ENCODE measurements at places on chromosomes 2 and 18.

GRCh38 chr2:85813982-85814801 is 60.4 kb downstream of the ATOH8 start:
- no peak overlapping the region for H3K27ac ChIP-seq
- H3K27me3 ChIP-seq = no peaks in the 10 kb centered on the region
- peak; percentile 77 for DNase-seq
- H3K4me1 ChIP-seq = peaks cover 4% of the 10 kb centered on the region

- no peak for DNase-seq
- H3K27ac ChIP-seq = no peak overlapping the region
- no peaks in the 10 kb centered on the region for H3K27me3 ChIP-seq
- H3K36me3 ChIP-seq = no peaks in the 10 kb centered on the region
- no peak overlapping the region for H3K4me3 ChIP-seq
These were observed 176.2 kb upstream of the ZC3H15 start for GRCh38 chr2:186309901-186310300.

GRCh38 chr18:50356036-50356945 is 18.6 kb upstream of the SKA1 start:
- H3K27me3 ChIP-seq = peaks cover 9% of the 10 kb centered on the region
- H3K4me3 ChIP-seq = no peak overlapping the region
- no peak for DNase-seq
- H3K36me3 ChIP-seq = no peaks in the 10 kb centered on the region
- peaks cover 6% of the 10 kb centered on the region for H3K4me1 ChIP-seq

- no peaks in the 10 kb centered on the region for H3K36me3 ChIP-seq
- H3K4me3 ChIP-seq = no peak overlapping the region
- H3K27me3 ChIP-seq = no peaks in the 10 kb centered on the region
- no peak for DNase-seq
- no peak overlapping the region for H3K27ac ChIP-seq
These were observed 56.4 kb upstream of the OTOF start for GRCh38 chr2:26534098-26534864.

DNA sequence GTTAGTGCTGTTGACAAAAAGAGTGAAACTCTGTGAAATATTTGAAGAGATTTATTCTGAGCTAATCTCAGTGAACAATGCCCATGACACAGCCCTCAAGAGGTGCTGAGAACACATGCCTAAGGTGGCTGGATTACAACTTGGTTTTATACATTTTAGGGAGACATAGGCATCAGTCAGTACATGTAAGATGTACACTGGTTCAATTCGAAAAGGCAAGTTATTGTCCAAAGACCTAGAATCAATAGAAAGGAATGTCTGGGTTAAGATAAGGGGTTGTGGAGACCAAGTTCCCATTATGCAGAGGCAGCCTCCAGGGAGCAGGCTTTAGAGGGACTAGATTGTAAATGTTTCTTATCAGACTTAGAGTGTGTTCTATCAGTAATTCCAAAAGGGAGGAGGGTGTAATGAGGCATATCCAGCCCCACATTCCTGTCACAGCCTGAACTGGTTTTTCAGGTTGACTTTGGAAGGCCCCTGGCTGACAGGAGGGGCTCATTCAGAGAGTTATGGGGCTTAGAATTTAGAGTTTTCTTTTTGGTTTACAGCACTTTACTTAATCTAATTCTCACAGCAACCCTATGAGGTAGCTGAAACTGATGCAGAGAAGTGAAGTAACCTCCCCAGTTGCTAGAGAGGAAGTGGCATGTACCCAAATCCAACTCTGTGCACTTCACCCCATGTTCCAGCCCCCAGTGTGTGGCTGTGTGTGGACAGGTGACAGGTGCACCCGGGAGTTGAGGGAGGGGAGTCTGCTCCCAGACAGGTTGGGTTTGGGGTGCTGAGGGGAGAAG is 28.3 kb upstream of the ASAP2 start:
- H3K27ac ChIP-seq = no peak overlapping the region
- H3K27me3 ChIP-seq = no peaks in the 10 kb centered on the region
- no peaks in the 10 kb centered on the region for H3K36me3 ChIP-seq

- no peaks in the 10 kb centered on the region for H3K36me3 ChIP-seq
- peaks cover 13% of the 10 kb centered on the region for H3K4me1 ChIP-seq
- peak; percentile 31 for DNase-seq
- no peaks in the 10 kb centered on the region for H3K27me3 ChIP-seq
- H3K27ac ChIP-seq = no peak overlapping the region
- no peak overlapping the region for H3K4me3 ChIP-seq
These were observed 299.0 kb downstream of the NDUFA10 start for GRCh38 chr2:239726091-239726591.

DNA sequence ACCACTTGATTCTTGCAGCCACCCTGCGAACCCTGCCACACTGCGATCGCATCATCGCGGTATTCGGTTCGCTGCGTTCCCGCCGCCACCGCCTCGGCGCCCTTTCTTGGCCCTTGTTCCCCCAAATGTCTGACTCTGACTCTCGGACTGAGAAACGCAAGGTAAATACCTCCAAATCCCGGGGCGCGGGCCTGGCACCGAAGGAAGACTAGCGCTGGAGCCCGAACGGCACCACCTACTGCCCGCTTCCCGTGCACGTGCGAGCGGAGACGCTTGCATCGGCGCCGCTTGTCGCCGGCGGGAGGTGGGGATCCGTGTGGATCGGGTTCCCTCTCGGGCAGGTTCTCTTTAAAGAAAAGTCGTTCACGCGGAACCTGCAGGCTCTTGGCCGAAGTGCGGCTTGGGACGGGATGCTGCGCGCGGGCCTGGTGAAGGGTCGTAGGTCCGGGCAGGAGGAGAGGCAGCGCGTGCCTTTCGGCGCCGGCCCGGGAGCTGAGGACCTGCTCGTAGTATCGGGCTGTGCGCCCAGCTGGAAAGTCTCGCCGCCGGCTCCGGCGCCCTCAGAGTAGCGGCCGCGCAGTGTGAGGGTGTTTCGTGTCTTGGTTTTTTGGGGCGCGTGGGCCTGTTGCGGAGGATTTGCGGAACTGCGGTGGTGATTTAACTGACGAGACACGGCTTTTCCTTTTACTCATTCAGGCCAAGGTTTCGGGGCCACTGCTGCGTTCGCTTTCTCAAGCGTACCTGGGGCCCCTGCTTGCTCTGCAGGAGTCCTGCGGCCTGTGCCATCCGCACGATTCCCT is 514 bp downstream of the BCL2L11 start:
- H3K4me3 ChIP-seq = peak overlapping the region; percentile 95
- H3K4me1 ChIP-seq = peaks cover 65% of the 10 kb centered on the region
- peaks cover 37% of the 10 kb centered on the region for H3K27me3 ChIP-seq
- peaks cover 17% of the 10 kb centered on the region for H3K36me3 ChIP-seq
- H3K27ac ChIP-seq = no peak overlapping the region

GRCh38 chr2:237315170-237315828 is 98.7 kb downstream of the COL6A3 start:
- no peaks in the 10 kb centered on the region for H3K36me3 ChIP-seq
- no peak overlapping the region for H3K27ac ChIP-seq
- H3K4me3 ChIP-seq = no peak overlapping the region
- H3K4me1 ChIP-seq = no peaks in the 10 kb centered on the region
- no peaks in the 10 kb centered on the region for H3K27me3 ChIP-seq

GRCh38 chr2:104049981-104050380 is 803.9 kb upstream of the POU3F3 start:
- no peak overlapping the region for H3K4me3 ChIP-seq
- H3K36me3 ChIP-seq = no peaks in the 10 kb centered on the region
- no peaks in the 10 kb centered on the region for H3K27me3 ChIP-seq

- H3K27me3 ChIP-seq = no peaks in the 10 kb centered on the region
- DNase-seq = no peak
- H3K36me3 ChIP-seq = no peaks in the 10 kb centered on the region
These were observed 30.2 kb downstream of the NRP2 start for GRCh38 chr2:205712508-205712907.

DNA sequence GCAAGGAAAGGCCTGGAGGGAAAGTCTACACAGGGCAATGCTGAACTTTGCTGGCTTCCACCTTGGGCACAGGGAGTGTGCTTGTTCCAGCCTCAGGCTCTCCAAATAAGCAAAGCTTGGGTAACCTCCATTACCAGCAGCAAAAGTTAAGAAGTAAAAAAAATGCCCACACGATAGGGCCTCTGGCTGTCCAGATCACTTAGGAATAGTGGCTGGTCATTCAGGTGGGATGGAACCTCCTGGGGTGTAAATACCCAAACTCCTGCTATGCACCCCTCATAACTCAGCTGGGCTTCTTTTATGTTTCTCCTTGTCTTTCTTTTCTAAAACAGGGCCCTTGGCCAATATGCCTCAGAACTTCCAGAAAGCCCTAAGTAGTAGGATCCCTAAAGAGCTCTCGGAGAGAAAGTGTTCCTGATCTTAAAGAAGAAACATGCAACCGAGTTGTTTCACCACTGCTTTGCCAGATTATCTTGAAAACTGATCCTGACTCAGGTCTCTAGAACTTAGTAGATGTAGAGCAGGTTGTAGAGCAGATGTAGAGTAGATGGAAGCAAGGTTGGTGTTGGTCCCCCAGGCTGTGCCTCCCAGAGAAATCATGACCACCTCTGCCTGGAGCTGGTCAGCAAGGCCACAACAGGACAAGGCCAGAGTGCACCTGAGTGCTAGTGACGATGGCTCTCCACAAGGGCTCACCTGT is 2.0 kb upstream of the OSR1 start:
- DNase-seq = no peak
- peak overlapping the region; percentile 71 for H3K4me3 ChIP-seq
- H3K36me3 ChIP-seq = no peaks in the 10 kb centered on the region
- H3K27me3 ChIP-seq = peaks cover 61% of the 10 kb centered on the region
- H3K4me1 ChIP-seq = peaks cover 61% of the 10 kb centered on the region

GRCh38 chr2:130354139-130354428 is 1.8 kb upstream of the PTPN18 start:
- H3K4me3 ChIP-seq = no peak overlapping the region
- no peak for DNase-seq
- H3K27me3 ChIP-seq = no peaks in the 10 kb centered on the region
- peaks cover 16% of the 10 kb centered on the region for H3K4me1 ChIP-seq
- H3K36me3 ChIP-seq = no peaks in the 10 kb centered on the region
- H3K27ac ChIP-seq = no peak overlapping the region

GRCh38 chr2:152485954-152486736 is 151.2 kb downstream of the FMNL2 start:
- H3K27me3 ChIP-seq = no peaks in the 10 kb centered on the region
- no peak overlapping the region for H3K27ac ChIP-seq
- DNase-seq = no peak
- H3K4me3 ChIP-seq = no peak overlapping the region
- H3K4me1 ChIP-seq = no peaks in the 10 kb centered on the region

- no peak overlapping the region for H3K4me3 ChIP-seq
- H3K27me3 ChIP-seq = peaks cover 3% of the 10 kb centered on the region
- no peaks in the 10 kb centered on the region for H3K36me3 ChIP-seq
These were observed 186.7 kb downstream of the INSIG2 start for GRCh38 chr2:118274841-118275510.

DNA sequence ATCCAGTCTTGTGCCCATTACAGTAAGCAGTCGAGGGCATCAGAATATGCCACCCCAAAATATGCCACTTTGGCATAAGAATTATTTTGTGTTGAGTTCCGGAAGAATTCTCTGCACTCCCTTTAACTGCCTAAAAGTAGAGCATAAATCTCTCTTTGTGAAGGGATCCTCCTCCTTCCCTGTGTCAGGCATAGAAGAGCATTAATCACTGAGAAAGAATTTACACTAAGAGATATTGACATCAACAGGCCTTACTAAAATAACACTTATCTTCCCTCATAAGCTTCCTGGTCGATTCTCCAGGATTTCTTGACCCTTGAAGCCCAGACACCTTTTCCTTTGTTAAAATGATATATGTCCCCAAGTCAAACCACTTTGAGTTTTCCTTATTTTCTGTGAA is 27.6 kb upstream of the KYNU start:
- H3K4me3 ChIP-seq = no peak overlapping the region
- no peaks in the 10 kb centered on the region for H3K36me3 ChIP-seq
- no peaks in the 10 kb centered on the region for H3K27me3 ChIP-seq
- no peak for DNase-seq
- no peaks in the 10 kb centered on the region for H3K4me1 ChIP-seq

GRCh38 chr2:19554520-19554919 is 196.1 kb upstream of the OSR1 start:
- no peaks in the 10 kb centered on the region for H3K36me3 ChIP-seq
- H3K27me3 ChIP-seq = no peaks in the 10 kb centered on the region
- H3K27ac ChIP-seq = no peak overlapping the region
- no peak overlapping the region for H3K4me3 ChIP-seq
- no peak for DNase-seq

DNA sequence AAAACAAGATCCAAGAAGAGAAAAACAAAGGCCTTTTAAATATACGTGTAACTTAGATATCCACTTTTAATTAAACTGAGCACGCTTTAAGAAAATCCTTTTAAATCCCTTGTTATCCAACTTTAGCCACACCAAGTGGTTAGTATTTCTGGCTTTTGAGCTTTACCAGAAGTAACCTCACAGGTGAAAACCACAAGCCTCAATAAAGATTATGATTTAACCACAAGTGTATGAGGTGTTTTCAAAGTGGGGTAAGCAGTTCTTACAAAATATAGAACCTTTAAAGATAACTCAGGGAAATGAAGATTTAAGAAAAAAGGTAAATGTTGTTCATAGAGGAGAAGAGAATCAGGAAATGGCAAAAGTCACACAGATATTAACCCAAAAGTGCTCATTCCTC is 58.4 kb upstream of the CDCA7 start:
- H3K27me3 ChIP-seq = no peaks in the 10 kb centered on the region
- H3K4me3 ChIP-seq = no peak overlapping the region
- no peaks in the 10 kb centered on the region for H3K36me3 ChIP-seq
- H3K27ac ChIP-seq = no peak overlapping the region
- no peak for DNase-seq

DNA sequence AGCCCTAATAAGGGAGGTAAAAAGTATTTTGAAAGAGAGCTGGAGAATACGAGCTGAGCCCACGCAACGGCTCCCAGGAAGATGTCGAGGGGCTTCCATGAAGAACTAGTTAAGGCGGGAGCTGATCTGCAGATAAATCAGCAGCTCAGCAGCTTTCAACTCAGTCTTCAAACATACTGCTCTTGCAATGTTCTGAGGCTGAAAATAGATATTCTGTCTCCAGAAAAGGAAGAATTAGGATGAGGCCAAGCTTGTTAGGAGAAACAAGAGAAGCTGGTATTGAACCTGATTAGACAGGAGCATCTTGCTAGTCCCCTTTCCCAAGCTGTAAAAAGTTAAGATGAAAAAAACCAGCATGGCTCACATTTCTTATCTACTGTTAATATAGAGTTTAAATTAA is 91.1 kb downstream of the AFF3 start:
- H3K27me3 ChIP-seq = no peaks in the 10 kb centered on the region
- no peaks in the 10 kb centered on the region for H3K36me3 ChIP-seq
- no peaks in the 10 kb centered on the region for H3K4me1 ChIP-seq
- H3K4me3 ChIP-seq = no peak overlapping the region

All from CD4-positive, alpha-beta T cell (primary cell).